MCF 10A (cell line): ENCODE measurements at places on chromosomes 3 and 15. TPM values are rescaled to one million over a fixed set of nuclear protein-coding genes. Genes with fewer than 3 reads are reported as not detected.

DNA sequence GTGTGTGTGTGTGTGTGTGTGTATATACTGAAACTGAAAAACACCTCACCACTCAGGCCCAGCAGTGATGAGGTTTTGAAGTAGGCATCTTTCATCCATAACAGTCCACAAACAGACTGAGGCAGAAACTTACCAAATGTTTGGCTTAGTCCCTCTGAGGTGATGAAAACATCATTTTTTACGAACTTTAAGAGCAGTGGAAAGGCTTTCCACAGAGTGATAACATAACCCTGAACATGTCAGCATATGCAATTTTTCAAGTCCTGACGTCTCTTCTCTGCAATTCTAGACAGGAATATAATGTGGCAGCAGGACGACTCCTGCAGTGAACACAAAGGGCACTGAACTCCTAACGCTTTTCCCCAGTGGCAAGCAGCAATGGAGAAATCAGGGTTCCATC lies 247.0 kb upstream of the THBS1 start:
- DNase-seq, result no peak

Gene CCR4
- total RNA-seq, result not detected in 2 replicates

DNA sequence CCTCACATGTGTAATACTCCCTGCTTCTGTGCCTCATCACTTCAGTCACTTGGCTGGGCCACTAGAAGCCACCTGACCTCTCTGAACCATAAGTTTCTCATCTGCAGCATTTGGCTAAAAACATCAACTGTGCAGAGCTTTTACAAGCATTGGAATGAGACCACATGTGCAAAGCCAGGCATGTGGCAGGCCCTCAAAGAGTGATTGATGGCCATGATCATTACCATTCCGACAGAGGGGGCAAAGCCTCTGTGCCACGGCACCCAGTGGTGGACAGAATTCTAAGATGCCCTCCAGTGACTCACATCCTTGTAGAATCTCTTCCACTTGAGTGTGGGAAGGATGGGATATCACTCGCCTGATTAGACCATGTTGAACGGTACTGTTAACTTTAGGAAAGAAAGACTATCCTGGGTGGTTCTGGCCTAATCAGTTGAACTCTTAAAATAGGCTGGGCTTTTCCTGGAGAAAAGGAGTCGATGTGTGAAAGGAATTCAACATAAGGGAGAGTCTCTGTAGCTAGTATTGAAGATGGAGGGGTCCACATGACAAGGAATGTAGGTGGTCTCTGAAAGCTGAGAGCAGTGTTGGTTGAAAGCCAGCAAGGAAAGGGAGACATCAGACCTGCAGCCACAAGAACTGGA lies 13.5 kb downstream of the CDCP1 start:
- DNase-seq, result no peak

Gene LARP6
- total RNA-seq, result 67.3 and 77.5 TPM in 2 replicates

DNA sequence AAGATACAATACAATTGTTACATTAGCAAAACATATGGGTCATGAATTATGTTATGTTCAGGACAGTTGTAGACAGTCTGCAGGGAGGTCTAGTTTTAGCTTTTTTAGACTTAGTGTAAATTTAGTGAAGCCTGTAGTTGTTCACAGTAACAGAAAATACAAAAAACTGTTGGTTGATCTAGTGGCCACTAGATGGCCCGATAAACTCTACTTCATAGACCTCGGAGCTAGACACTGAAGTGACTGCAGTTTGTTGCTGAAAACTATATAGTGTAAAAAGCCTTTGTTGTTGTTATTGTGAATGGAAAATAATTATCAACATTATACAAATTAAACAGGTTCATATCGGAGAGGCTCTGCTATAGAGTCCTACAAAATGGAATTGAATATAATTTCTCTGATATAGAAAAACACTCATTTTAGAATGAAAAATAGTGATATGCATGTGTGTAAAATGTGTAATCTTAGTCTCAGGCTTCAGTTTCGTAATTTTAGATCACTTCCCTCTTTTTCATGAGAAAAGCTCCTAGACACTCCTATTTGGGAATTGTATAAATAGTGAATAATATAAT lies 18.3 kb downstream of the MAGEL2 start:
- DNase-seq, result no peak

DNA sequence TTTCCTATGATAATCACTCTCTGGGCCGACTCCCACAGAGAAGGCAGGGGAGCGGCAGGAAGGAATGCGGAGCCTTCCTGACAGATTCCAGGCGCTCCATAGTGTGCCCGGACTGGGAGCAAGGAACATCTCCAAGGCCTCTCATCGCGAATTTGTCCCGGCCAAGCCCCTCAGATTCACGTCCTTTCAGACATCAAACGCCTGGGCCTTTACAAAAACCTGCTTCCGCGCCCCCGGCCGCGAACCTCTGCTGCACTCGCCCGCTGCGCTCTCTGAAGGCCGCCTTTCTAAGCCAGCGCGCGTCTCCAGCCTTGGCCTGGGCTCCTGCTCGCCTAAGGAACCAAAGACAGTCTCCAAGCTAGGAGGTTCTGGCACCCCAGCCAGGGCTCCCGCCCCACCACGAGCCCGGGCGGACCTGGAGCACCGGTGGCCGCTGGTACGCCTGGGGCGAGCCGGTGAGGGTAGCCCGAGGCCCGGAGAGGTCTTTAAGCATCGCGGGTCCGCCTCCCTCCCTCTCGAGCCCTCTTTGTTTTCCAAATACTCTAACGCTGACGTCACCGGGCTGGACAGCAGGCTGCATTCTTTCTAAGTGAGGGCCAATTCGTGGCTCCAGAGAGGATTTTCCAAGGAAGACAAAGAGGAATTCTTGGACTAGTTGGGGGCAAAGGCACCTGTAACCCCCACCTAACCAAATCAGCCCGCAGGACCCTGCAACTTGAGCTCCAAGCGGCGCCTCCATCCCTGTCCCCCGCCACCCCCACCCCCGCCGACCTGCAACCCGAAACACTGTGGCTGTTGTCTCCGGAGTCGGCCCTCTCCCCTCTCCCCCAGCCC lies 759 bp downstream of the AMOTL2 start:
- DNase-seq, result peak; percentile 86

Gene MAPKAPK3
- 53.9 and 54.4 TPM in 2 replicates for total RNA-seq

Gene LSMEM2
- total RNA-seq, result 0.20 TPM in 1 of 2 replicates, not detected in the other

Gene CCR8
- not detected in 2 replicates for total RNA-seq

Gene TOPAZ1
- not detected in 2 replicates for total RNA-seq

Gene DUOXA2
- not detected in 2 replicates for total RNA-seq

- DNase-seq, result peak; percentile 53
Observed at GRCh38 chr3:24264748-24265158, 229.9 kb downstream of the THRB start.

DNA sequence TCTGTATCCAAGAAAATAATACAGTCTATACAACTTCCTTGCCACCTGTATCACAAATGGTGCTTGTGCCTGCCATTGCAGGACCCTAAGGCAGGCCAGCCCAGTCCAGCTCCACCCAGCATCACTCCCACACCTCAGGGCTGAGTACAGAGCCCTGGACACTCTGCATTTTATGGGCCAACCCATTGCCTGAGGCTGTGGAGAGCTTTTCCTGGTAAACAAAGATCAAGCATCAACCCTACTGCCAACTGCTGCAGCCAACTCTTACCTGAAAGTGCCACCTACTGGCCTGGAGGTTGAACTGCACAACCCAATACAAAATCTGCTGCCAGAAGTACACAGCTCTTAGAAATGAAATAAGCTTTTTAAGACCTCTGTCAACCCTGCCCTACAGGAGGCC lies 1082.2 kb downstream of the NAALADL2 start:
- no peak for DNase-seq

DNA sequence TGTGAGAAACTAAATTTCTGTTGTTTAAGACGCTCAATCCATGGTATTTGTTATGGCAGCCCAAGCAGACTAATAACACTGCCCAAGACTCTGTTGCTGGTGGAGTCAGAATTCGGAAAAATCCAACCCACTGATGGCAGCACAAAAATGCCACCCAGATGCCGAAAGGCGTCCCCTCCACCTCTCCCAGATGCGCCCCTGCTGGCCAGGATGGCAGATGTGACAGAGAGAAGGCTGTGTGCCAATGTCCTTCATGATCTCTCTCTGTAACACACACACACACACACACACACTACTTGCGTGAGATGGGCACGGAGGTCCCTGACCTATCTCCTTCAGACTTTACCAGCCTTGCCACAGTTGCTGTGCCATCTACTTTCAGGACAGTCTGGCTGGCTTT lies 10.9 kb upstream of the LYSMD4 start:
- no peak for DNase-seq

DNA sequence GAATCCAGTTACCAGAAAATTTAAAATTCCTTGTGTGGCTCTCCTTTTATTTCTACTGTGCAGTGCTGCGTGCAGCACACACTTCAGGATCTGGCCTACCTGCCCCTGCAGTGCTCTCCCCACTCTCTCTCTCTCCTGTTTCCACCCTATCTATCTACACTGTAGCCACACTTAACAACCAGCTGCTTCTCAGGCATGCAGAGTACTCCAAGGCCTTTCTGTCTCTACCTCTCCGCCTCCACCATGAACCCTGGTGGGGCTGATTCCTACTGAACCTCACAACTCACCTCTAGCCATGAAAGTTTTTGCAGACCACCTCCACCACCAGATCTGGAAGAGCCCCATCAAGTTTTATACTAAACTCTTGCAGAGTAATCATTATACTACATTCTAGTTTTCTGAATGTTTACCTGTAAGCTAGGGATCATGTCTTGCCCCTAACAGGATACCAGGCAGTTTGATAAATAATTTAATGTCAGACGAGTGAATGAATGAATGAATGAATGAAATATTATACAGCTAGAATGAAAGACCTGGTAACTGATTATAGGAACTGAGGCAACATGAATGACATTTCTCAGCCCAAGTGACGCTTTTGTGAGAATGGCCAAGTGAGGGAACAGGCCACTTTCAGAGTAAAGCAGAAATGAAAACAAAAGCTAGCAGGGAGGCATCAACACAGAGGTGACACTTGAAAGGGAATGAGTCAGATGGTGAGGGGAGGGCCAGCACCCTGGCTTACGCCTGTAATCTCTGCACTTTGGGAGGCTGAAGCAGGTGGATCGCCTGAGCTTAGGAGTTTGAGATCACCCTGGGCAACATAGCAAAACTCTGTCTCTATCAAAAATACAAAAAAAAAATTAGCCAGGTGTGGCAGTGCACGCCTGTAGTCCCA lies 363.5 kb downstream of the FOXP1 start:
- DNase-seq, result no peak

Gene CHRNA3
- total RNA-seq, result not detected in 2 replicates

DNA sequence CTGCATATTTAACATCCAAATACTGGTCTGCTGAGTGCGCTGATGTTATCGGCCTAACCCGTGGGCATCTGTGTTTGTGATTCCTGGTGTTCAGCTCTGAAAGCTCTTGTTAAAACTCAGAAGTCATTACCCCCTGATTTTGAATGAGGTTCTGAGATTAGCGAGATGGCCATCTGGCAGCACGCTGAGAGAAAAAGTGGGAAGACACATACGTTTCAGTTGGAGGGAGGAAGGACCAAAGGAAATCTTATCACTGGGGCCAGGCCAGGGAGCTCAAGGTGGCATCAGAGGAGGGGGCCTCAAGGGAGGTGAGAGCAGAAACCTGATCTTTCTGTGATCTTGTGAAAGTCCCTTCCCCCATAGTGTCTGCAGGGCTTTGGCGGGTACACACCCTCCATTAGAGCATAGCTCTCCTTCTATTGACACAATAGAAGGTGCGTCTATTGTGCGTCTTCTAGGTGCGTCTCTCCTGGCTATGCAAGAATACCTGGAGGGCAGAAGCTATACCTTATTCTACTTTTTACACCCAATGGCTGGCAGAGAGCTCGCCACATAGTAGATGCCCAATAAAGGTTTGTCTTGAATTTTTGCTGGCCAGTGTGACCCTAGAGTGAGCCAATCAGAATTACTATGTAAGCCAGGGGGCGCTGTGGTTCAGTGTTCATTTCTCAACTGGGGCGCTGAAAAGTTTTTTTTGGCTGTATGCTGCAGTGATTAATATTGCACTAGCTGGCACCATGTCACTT lies 182.4 kb downstream of the SHQ1 start:
- peak; percentile 79 for DNase-seq

GRCh38 chr3:42276141-42277132 lies 10.5 kb upstream of the CCK start:
- DNase-seq, result no peak

- peak; percentile 27 for DNase-seq
Observed at GRCh38 chr3:47370887-47371697, 9.7 kb upstream of the PTPN23 start.

Gene IQCH
- 4.4 and 5.0 TPM in 2 replicates for total RNA-seq

GRCh38 chr3:106386050-106386449 lies 517.2 kb upstream of the CBLB start:
- no peak for DNase-seq

Gene CMC1
- 31.9 and 35.4 TPM in 2 replicates for total RNA-seq

Gene ADCY5
- not detected in 2 replicates for total RNA-seq

- no peak for DNase-seq
Observed at GRCh38 chr15:73231661-73232419, 136.9 kb downstream of the HCN4 start.

Gene LSAMP
- total RNA-seq, result not detected in 2 replicates

GRCh38 chr3:117281371-117281770 lies 571.8 kb downstream of the TUSC7 start:
- DNase-seq, result no peak

Gene TMEM207
- total RNA-seq, result not detected in 2 replicates

DNA sequence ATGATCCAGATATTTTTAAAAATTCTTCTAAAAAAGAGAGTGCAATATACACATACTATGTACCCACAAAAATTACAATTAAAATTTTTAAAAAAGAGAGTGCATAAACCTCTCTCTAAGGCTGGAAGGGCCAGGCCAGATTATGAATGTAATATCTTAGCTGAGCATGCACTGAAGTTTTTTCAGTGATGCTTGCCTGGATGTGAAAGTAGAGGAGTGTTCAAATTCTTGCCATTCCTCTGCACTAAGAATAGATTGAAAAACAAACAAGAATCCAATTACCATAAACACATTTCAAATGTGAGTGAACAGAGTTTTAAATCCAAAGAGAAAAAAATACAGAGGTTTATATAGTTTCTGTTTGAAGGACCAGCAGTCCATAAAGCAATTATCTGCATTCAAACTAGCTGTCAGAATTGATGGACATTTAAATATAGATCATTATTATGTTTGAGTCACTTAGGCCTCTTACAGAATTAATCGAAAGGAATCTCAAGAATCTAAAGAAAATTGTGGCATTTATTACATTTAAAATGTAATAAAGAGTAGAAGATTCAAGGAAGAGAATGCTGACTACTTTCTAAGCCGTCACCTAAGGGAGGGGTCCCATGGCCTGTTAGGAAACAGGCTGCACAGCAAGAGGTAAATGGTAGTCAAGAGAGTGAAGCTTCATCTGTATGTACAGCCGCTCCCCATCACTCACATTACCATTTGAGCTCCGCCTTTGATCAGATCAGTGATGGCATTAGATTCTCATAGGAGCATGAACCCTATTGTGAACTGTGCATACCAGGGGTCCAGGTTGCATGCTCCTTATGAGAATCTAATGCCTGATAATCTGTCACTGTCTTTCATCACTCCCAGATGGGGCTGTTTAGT lies 159.3 kb upstream of the MDFIC2 start:
- DNase-seq, result no peak

- peak; percentile 60 for DNase-seq
Observed at GRCh38 chr3:124599779-124600693, 130.2 kb upstream of the UMPS start.

Gene GPR149
- total RNA-seq, result not detected in 2 replicates

GRCh38 chr3:185335799-185336198 lies 27.1 kb upstream of the MAP3K13 start:
- DNase-seq, result peak; percentile 80

- DNase-seq, result no peak
Observed at GRCh38 chr15:70954171-70954570, 61.5 kb downstream of the LRRC49 start.

Gene UBAP1L
- total RNA-seq, result 3.0 and 3.5 TPM in 2 replicates
